Anterior cingulate cortex (tissue), 58 donors: ENCODE measurements at places on chromosomes 5 and 9.

DNA sequence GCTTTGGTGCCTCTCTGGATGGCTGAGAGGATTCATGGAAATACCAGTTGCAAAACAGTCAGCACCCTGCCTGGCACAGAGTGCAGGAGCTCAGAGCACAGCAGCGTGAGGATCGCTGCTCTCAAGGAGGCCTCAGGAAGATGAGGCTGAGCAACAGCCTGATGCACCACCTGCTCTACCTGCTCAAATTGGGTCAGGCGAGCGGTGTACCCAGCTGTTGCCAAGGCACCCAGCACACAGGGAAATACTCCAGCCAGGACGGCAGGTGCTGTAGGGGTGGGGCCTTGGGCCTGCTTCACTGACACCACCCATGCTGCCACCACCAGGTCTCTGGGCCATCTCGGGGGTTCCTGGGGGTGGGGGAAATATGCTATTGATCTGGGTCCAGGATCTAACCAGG, 4.3 kb downstream of the EEIG1 start:
- no peak for DNase-seq

GRCh38 chr9:99368341-99369326, 146.6 kb downstream of the SEC61B start:
- DNase-seq: peak; percentile 21

DNA sequence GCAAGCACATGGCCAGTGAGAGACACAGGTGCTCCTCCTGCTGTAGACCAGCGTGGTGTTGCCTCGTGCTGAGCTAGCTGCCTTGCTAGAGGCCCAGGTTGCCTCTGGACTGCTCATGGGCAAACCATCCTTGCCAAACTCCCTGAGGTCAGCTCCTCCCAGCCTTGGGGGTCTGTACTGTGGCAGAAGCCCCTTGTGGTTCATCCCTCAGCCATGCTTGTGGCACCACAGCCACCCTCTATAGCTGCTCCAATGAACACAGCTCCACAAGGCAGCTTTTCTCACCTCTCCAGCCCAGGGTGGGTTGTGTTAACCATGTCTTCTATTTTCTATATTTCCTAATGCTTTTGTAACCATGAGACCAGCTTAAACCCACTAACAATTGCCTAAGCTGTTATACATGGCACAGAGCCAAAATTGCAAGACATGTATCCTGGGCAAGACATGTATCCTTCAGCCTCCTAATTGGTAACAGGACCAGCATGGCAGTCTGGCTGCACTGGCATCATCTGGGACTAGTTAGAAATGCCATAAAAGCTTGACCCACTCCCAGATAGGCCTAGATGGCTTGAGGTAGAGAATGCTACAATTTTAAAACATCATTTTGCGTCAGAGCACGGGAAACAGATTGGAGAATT, 183.1 kb upstream of the S1PR3 start:
- DNase-seq: no peak

GRCh38 chr5:30994902-30995301, 198.6 kb upstream of the CDH6 start:
- DNase-seq: no peak

- DNase-seq: peak; percentile 21
These were observed 281.3 kb downstream of the ARRDC3 start for GRCh38 chr5:91101600-91102379.

- DNase-seq: no peak
These were observed 79.1 kb upstream of the RARS1 start for GRCh38 chr5:168407211-168407610.

DNA sequence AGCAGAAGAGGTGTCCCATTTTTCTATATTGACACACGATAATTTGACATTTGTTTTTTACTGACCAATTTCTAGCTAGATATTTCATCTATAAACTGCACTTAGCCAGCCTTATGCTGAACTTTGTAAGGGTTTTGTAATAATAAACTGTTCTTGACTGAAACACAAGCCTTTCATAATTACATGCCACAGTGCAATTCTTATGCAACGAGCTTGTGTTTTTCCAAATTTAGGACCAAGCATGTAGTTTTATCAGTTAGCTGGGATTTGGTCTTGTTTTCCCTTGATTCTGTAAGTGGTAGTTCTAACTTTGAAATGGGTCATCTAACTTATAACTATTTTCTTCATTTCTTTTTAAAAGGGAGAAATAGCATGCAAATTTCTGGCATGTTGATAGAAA, 1.3 kb upstream of the LURAP1L start:
- no peak for DNase-seq

DNA sequence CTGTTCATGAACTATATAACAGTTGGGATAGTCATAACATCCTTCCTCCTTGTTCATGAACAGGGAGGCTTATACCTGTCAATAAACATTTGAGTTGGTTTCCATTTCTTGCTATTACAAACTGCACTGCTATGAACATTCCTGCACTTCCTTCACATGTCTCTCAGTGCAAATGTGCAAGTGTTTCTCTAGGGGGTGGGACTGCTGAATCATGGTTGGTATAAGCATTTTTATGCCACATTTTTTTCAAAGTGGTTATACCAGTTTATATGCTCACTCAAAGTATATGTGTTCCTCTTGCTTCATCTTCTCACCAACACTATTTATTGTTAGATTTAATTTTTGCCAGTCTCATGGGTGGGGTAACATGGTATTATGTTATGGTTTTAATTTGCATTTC, 25.8 kb upstream of the TPD52L3 start:
- DNase-seq: no peak

DNA sequence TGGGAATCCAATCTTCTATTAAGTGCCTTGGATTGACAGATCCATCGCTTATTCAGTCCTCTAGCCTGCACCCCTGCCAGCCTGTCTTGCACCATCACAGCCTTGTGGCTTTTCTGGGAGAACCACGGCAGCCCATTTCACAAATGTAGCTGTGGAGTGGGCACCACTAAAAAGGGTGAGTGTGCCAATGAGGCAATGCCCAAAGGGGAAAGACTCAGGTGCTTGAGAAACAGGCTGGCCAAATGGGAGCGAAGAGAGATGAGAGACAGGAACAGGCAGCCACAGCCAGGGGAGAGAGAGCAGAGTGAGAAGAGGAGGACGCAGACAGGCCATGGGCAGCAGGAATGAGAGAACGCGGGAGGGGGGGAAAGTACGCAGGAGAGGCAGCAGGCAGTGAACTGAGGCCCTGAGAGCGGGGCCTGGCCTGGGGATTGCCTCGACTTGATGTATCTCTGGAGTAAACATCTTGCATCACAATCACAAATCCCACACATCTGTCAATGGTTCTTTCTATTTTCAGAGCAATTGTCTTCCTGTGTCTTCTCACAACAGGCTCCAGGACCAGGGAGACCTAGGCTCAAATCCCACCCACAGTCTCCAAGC, 173.1 kb downstream of the SYK start:
- no peak for DNase-seq

DNA sequence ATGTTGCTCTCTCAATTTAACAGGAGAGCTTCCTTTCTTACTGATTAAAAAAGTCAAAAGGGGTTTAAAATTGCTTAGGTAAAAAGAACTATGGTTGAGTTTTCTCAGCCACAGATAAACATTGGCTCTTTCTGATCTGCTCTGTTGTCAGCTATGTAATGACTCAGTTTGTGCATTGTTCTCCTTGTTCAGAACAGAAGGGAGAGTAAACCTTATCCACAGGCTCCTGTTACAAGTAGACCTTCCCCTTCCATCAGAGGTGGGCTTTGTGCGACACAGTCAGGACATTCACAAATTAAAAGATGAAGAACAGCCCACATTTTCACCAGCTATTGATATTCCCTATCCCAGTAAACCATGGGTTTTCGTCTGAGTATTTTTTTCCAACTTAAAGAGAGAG, 236.3 kb upstream of the SEMA6A start:
- DNase-seq: no peak

- peak; percentile 13 for DNase-seq
These were observed 277.0 kb downstream of the SMARCA2 start for GRCh38 chr9:2291980-2292704.

DNA sequence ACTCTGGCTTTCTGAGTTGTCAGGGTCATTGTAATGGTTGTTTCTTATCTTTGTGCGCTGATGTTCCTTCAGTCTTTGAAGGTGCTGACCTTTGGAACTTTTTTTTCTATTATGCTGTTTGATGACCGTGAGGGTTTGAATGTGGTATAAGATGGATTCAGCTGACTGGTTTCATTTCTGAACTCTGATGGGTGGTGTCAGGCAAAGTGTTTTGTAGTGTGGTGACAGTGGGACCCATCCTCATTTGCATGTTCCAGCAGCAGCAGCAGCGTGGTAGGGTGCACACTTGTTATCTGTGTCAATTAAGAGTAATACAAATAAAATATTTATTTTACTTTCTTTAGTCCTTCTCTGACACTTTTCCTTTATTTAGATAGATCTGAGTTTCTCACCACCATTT, 227.7 kb upstream of the PRR16 start:
- DNase-seq: no peak

GRCh38 chr5:28430565-28431178, 1392.3 kb upstream of the CDH9 start:
- DNase-seq: no peak

DNA sequence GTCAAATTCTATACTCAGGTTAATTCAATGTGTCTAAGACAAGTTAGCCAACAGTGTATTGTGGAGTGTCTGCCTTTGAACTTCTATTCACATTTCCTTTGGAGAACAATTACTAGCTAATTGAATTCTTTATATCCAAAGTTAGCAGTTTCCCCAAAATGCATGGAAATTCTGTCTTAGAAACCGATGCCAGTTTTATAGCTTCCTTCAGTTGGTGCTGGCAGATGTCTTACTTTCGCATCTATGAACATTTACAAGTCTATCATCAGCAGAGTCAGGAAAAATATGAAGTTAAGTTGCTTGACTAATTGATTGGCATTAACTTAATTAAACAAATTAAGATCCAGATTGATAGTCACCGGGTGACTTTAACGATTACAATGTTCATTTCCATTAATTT, 527.6 kb upstream of the CDH18 start:
- DNase-seq: no peak

DNA sequence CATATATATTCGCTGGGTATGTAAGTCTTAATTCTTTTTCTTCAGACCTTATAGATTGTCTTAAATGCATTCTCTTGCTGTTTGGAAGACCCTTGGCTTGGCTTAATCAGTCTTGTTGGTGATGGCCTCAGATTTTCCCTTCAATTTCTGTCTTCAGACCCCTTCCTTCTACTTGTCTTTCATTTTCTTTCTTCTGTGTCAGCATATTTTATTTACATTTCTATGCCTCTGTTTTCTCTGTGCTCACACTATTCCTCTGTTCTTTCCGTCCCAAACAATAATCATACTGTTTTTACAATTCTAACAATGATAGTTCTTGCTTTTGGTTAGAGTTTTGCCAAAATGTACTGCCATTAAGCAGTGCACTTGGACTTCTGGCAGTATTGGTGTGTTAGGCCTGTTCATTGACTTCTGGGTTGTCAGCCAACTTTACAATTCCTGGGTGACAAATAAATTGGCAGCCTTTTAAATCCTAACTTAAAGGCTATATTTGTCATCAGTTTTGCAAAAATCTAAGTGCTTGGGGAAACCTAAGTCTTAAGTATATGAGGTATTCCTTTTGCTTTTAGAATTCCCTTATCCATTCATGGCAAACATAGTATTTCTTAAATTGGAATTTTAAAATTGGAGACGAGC, 8.0 kb downstream of the SRFBP1 start:
- no peak for DNase-seq

DNA sequence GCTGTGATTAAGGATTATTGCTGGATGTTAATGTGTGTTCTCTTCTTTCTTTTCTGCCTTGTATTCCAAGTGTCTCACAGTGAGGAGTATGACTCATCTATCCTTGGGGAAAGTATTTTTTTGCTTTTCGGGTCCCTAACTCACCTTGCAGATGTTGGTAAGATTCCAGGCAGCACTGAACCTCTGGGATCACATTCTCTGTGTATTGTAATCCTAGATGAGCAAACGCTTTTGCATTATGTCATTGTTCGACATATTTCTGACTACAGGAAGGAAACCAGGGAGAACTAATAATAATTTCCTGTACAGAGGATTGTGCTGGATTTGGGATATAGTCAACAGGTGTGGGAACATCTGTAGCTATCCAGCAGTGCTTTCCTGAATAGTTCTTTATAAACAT, 246.1 kb upstream of the TUT7 start:
- no peak for DNase-seq

DNA sequence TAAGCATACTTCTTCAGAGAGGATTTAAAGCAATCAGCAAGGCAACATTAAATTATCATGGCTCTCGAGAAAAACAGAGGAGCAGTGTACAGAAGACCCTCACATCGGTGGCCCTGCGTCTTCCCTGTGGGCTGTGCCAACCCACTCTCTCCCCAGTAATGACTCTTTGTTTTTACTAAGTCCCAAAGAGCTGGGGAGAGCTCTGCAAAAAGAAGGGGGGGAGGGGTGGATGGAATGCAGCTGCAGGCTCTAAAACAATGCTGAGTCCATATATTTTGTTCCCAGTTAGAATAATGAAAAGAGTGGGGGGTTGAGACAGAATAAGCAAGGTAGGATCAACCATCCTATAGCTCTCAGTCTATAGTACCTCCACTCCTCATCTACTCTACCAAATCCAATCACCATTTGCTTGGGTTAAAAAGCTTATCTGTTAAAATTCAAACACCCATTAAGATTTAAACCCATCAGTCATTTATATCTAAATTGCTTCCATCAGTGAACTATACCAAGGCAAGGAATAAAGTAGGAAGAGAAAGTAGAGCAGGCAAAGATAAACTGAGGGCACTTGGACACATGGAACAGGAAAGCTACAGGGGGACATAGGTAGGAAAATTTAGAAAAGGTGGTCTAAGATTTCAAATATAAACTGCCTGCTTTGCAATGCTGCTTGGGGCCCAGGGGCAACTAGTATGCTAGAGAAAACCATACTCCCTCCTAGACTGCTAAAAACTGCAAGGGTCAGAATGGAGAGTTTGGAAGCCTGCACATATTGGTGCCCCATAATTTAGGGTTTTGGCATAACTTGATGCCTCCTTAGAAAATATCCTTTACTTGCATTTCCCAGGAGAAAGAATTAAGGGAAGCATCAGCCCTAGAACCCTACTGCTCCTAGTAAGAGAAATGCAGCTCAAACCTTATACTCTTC, 20.6 kb downstream of the ELL2 start:
- DNase-seq: peak; percentile 30

DNA sequence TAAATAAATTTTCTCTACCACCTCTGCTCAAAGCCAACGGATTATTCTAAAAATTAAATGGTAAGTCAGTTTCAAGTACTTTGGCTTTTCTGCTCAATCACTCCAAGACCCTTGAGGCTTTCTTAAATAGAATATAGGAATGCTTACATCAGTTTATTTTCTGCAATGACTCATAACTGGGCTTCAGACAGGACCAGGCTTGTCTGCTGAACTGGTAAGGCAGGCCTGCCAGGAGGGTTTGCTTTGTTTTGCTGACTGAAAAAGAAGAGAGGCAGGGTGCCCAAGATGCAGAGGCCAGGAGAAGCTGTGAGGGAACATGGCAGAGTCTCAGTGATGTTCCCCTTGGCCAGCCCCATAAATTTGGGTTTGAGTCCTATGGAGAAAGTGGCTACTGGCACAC, 60.3 kb upstream of the EPB41L4A start:
- no peak for DNase-seq

- no peak for DNase-seq
These were observed 45.7 kb downstream of the MUSK start for GRCh38 chr9:110714314-110714713.

- DNase-seq: no peak
These were observed 6.6 kb downstream of the ARL10 start for GRCh38 chr5:176371621-176372539.
